ENCODE measurements at places on chromosomes 12 and 14.

GRCh38 chr12:42291680-42292079 lies 34.2 kb downstream of the ZCRB1 start:
- no peak for DNase-seq

DNA sequence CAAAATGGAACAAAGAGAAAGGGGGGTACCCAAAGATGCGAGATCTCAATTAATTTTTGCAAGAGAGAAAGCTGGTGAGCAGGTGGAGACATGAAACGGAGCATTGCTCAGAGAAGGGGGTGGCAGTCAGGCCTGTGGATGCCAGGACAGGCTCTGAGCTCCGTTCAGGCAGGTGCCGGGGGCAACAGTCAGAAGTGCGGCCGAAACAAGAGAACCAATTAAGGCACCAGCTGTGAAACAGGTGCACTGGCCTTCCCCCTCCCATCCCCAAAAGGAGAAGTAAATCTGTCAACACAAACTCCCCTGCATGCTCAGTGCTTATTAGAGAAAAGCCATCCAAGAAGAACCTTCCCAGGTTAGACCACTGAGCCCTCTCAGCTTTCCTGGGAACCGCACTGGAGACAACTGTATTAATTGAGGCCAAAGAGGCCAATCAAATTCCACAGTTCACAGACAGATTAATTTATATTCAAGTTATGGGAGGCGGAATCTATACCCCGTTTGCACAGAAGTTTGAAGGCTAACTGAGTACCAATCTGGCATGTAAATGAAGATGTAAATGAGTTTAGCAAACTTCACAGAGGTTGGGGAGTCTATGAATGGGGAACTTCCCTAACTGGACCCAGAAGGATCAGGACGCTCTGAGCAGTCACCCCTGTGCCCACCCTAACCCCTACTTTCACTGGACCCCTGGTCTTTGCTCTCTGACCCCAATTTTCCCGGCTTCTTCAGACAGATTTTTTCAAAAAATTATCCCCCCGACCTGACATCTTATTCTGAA lies 20.9 kb downstream of the OAS2 start:
- DNase-seq, result peak; percentile 91

- DNase-seq, result no peak
Observed at GRCh38 chr12:4806439-4807115, 86.4 kb downstream of the GALNT8 start.

- no peak for DNase-seq
Observed at GRCh38 chr12:67276421-67276820, 7.3 kb downstream of the CAND1 start.

DNA sequence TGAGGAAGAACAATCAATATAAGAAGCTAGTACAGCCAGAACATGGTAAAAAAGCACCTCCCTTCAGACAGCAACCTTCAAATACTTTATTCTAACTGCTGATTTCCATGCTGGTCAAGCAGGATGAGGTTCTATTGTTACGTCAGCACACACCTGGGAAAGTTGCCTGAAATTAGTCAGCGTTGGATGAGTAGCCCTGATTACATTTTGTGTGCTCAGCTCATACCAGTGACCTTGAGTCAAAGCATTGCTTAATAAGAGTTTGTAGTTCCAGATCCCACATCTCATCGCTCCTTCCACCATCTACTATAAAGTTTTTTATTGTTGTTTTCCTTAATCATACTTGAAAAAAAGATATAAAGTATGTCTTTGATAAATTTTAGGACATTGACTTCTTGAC lies 361.5 kb downstream of the EGLN3 start:
- no peak for DNase-seq

GRCh38 chr14:93185349-93185720 lies 218 bp downstream of the LYSET start:
- DNase-seq, result no peak
